ENCODE measurements at places on chromosomes 12 and 14.
A peak's percentile ranks its signal among the peaks of the same experiment; 100 is the strongest.

DNA sequence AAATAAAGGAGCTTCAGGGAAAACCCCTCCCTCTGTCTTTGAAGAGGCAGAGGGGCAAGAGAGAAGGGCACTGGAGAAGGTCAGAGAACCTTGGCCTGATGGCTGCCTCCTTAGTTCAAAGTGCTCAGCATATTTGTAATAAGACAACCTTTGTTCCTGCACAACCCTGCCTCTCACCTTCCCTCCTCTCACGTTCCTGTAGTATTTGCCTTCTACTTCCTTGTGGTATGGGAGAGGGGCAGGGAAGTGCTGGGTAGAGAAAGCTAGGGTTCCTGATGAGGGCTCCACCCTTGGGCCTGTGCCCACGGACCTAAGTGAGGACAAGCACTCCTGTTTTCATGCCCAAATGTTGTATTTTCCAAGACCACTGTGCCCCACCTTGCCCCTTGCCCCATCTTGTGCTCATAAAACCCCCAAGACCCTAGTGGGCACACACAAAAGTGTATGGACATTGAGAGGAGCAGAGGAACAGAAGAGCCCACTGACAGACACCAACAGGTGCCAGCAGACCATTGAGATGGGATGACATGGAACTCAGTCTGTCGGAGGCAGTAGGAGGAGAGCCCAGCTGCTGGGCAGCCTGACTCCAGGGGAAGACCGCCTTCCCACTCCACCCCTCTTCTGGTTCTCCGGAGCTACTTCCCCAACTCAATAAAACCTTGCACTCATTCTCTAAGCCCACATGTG, 261.5 kb upstream of the CCDC196 start:
- no peak for DNase-seq

- no peak for DNase-seq
Observed at GRCh38 chr14:54537651-54538050, 27.9 kb downstream of the CGRRF1 start.

DNA sequence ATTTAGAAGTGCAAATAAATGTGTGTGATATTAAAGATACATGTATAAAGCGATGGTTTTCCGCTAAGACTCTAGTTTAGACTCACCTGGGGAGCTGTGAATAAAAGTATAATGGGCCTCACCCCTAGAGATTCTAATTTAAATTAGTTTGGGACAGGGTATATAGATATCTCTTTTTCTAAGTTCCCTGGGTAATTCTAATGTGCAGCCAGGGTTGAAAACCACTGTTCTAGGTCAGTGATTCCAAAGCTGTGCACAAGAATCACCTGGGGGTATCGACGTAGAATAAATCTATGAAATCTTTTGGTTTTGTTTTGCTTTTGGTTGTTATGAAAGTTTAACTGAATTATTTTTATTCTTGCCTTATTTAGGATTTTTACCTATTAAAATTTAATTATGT, 302.1 kb downstream of the KCNH5 start:
- no peak for DNase-seq

DNA sequence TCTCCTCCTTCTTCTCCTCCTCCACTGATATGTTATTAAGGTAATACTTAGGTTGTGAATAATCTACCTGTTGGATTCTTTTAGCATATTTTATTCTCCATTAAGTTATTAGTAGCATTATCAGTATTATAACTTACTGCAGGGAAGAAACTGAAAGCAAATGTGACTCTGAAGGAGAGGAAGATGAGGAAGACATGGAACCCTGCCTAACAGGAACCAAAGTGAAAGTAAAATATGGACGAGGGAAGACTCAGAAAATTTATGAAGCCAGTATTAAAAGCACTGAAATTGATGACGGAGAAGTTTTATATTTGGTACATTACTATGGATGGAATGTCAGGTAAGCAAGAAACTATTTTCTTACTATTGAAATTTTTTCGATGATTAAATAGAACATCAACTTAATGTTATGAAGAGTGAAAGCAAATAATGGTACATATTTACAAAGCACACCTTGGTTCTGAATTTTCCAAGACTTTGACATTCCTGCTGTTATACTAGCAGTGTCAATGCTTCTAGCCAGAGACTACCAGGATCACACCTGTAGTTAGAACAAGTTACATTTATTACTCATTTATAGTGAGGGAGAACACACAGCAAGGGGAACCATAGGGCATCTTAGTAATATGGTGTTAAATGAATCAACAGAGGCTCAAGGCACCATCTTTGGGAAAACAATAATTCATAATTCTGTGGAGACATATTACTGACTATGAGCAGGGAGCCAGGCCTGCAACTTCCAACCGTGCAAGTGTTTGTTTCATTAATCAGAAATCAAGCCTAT, 42.0 kb upstream of the TOMM20L start:
- no peak for DNase-seq

DNA sequence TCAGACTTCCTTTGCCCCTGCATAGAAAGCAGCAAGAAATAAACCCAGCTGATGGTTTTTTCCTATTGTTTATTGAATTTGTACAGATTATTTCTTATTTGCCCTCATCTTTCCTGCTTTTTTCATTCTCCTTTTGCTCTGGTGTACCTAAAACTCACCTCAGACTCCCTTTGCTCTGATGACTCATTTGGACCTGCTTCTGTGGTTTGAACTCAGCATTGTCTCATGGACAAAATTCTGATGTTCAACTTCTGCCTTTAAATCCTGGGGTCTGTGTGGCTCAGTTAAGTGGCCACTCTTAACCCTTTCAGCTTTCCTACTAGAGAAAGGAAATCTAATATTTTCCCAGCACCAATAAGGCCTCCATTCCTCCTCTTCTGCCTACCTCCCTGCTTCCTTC, 3.5 kb upstream of the SENP1 start:
- DNase-seq = no peak

GRCh38 chr14:94173471-94173884, 644 bp upstream of the PPP4R4 start:
- no peak for DNase-seq

GRCh38 chr14:65228956-65229747, 126.8 kb upstream of the MAX start:
- no peak for DNase-seq

GRCh38 chr14:69850086-69850735, 29.0 kb upstream of the SMOC1 start:
- DNase-seq = no peak

DNA sequence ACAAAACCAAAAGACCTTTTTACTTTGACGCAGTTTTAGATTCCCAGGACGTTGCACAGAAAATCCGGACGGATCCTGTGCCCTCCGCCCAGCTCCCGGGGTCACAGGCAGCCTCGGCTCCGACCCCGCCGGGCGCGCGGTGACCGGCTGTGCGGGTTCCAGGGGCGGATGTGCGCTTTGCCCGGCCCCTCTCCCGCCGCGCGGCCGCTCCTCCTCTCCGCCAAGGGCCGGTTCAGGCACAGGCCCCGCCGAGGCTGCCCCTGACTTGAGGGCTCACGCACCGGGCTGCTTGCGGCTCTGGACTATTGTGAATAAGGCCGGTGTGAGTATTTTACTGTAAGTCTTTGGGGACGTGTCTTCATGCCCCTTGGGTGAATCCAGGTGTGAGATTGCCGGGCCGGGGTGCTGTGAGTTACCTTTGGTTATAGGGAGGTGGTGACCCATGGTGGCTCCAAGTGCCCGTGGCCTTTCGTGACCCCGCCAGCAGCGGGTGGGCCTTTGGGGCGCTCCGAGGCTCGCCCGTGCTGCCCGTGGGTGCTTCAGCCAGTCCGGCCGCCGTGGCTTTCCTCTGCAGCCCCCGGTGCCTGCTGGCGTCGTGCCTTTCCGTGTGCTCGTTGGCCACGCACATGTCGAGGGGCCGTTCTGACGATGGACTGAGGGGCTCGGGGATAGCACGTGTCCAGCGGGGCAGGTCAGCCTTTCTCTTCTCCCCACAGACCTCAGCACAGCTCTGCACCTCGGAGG, 45.9 kb downstream of the NOC4L start:
- DNase-seq = no peak

- peak; percentile 1 for DNase-seq
Observed at GRCh38 chr14:60723116-60723906, 840 bp downstream of the SIX4 start.

DNA sequence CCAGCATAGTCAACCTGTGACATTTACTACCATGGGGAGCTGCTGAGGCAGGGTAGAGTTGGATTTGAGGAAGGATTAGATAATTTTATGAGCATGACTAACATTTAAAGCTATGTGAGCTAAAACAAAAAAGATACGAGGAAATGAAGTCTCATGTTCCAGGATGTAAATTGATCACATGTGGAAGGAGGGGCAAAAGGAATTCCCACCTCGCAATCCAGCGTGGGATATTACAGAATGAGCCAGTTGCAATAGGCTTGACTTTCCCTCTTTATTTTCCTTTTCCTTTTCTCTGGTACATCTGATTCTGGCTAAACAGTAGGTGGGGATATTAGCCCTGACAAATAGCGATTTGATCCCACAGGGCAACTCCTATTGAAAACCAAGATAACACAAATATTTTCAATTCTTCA, 214.9 kb upstream of the HMGA2 start:
- DNase-seq = no peak

GRCh38 chr12:98719515-98720504, 74.7 kb downstream of the APAF1 start:
- DNase-seq = no peak

DNA sequence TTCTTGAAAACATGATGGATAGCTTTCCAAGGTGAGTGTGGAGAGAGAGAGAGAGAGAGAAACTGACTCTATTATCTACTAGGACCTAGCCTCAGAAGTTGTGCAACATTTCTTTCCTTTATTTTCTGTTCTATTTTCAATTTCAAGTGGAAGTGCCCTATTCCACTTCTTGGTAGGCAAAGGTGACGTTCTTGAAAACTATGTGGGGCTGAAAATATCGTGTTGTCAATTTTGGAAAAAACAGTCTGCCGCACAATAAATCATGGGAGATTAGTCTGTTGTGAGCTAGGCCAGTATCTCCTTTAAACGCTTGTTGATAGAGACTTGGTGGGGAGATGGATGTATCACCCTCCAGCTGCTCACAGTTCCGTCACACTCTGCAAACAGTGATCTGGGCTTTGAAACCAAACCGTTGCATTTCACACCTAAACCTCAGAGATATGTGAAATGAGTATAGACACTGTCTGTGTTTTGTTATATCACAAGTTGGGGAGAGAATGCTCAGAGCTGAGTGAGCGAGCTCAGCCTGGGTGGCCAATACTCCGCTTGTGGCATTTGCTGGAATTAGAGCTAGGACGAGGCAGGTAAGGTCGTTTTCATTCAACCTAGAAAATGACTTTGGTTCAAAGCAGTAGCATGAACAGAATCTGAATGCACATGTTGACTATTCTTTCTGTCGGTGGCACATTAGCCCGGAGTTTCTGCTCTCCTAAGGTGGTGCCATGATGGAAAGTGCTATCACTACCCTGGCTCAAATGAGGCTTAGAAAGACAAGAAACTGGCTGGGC, 75.1 kb upstream of the ST8SIA1 start:
- DNase-seq = peak; percentile 35
